Activated T-helper 2 cell treated with anti-CD3 and anti-CD28 coated beads, Interferon-gamma antibody, Interleukin-2, Interleukin-4, amounts not matched to agents 10 μg/mL and 5 μg/mL and 100 μg/mL, durations not matched to agents 14 hours and 24 hours and 36 hours (primary cell): ENCODE measurements at places on chromosomes 2 and 18.

GRCh38 chr2:239194731-239195317, 206.0 kb downstream of the HDAC4 start:
- H3K4me1 ChIP-seq, result peaks cover 3% of the 10 kb centered on the region
- H3K27ac ChIP-seq, result no peak overlapping the region
- H3K36me3 ChIP-seq, result peaks cover 29% of the 10 kb centered on the region
- H3K27me3 ChIP-seq, result no peaks in the 10 kb centered on the region
- DNase-seq, result no peak
- no peak overlapping the region for H3K4me3 ChIP-seq

GRCh38 chr2:179952658-179953057, 54.4 kb downstream of the CWC22 start:
- DNase-seq, result no peak
- no peaks in the 10 kb centered on the region for H3K27me3 ChIP-seq

DNA sequence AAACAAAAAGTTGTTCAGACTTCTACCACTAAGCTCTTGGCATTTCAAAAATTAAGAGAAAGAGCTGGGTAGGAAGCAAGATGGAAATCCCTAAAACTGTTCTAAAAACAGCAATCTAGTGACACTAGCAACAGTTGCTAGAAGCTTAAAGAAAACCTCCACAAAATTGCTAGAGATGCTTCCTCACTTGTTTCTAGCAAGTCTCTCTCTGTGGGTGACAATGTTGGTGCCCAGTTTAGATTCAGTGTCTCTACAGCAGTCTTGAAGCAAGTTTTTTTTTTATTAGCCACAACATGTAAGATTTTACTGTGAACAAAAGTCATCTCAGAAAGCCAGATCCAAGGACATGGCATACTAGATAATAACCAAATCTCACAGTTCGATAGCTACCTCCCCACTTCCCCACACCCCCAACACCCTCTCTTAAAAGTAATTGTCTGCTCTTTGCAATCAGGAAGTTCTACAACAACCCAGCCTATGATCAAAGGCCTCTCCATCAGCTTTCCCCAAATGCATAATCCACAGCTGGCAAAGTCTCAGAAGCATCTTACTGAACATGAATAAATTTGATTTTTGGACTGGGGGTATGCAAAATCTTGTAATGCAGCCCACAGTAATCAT, 70.0 kb downstream of the ANKRD44 start:
- peak overlapping the region; percentile 88 for H3K27ac ChIP-seq
- peaks cover 28% of the 10 kb centered on the region for H3K36me3 ChIP-seq
- H3K4me1 ChIP-seq, result peaks cover 70% of the 10 kb centered on the region
- no peak for DNase-seq
- peak overlapping the region; percentile 19 for H3K4me3 ChIP-seq
- no peaks in the 10 kb centered on the region for H3K27me3 ChIP-seq

GRCh38 chr2:215364157-215365155, 52.6 kb downstream of the ATIC start:
- H3K27ac ChIP-seq, result no peak overlapping the region
- no peaks in the 10 kb centered on the region for H3K27me3 ChIP-seq
- H3K4me3 ChIP-seq, result no peak overlapping the region
- H3K36me3 ChIP-seq, result peaks cover 37% of the 10 kb centered on the region
- H3K4me1 ChIP-seq, result no peaks in the 10 kb centered on the region

DNA sequence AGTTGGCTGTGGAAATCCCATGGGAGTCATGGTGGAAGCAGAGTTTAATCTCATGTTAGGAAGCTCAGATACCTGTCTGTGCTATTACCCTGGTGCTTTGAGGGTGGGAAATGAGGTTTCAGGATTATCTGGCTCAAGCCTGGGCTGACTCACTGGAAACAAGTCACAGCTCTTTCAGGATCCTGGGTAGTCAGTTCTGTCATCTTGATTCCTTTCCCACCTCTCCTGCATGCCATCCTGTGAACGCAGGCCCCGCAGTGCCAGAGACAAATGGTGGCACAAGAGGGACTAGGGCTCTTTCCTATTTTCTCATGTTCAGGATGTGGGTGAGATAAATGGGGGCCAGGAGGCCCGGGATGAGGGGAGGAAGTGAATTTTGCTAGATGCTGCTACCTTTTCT, 3.7 kb upstream of the FAM136A start:
- H3K36me3 ChIP-seq, result peaks cover 9% of the 10 kb centered on the region
- no peak overlapping the region for H3K4me3 ChIP-seq
- DNase-seq, result no peak
- peaks cover 5% of the 10 kb centered on the region for H3K27me3 ChIP-seq
- no peak overlapping the region for H3K27ac ChIP-seq

- H3K36me3 ChIP-seq, result no peaks in the 10 kb centered on the region
- no peak overlapping the region for H3K4me3 ChIP-seq
- peaks cover 3% of the 10 kb centered on the region for H3K4me1 ChIP-seq
- no peak for DNase-seq
- H3K27me3 ChIP-seq, result no peaks in the 10 kb centered on the region
Measured at GRCh38 chr2:239819974-239820555, 205.1 kb downstream of the NDUFA10 start.

- no peak overlapping the region for H3K4me3 ChIP-seq
- H3K36me3 ChIP-seq, result peaks cover 8% of the 10 kb centered on the region
- no peak for DNase-seq
- peaks cover 30% of the 10 kb centered on the region for H3K27me3 ChIP-seq
Measured at GRCh38 chr2:231410293-231411004, 14.9 kb downstream of the B3GNT7 start.

GRCh38 chr18:43635397-43635796, 358.1 kb upstream of the SYT4 start:
- H3K27me3 ChIP-seq, result no peaks in the 10 kb centered on the region
- H3K4me3 ChIP-seq, result no peak overlapping the region

DNA sequence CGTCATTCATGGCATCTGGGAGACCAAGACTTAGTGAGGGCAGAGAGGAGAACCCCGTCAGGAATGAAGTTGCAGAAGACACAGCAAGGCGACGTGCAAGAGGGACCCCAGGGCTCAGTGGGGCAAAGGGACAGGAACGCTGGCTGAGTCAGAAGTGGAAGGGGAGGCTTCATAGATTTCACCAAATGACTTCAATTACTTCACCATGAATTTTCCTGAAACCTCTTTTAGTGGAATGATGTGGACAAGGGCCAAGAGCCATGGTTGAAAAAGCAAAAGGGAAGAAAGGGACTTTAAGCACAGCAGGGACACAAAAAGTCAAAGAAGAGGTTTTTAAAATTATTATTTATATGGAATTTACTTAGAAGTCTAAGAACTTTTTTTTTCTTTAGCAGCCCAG, 141.6 kb upstream of the PID1 start:
- no peaks in the 10 kb centered on the region for H3K36me3 ChIP-seq
- no peak overlapping the region for H3K27ac ChIP-seq
- no peaks in the 10 kb centered on the region for H3K27me3 ChIP-seq
- H3K4me1 ChIP-seq, result no peaks in the 10 kb centered on the region
- no peak for DNase-seq

DNA sequence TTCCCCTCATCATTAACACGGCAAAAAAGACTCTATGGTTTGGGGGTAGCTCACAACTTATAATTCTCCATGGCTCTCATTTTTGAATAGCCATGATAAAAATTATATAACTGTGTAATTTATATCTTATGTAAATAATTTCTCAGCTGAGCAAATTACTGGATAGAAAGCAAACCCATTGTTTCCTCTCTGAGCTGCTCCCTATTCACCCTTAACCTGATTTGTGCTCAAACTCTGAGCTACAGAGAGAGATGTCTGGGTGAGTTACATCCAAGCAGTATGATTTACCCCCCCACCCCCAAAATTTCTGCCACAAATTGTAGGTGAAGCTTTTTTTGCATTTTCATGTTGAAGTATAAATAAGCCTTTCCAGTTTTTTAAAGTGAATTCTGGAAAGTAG, 123.7 kb downstream of the TFCP2L1 start:
- no peaks in the 10 kb centered on the region for H3K27me3 ChIP-seq
- no peaks in the 10 kb centered on the region for H3K36me3 ChIP-seq
- no peak overlapping the region for H3K27ac ChIP-seq
- H3K4me1 ChIP-seq, result no peaks in the 10 kb centered on the region

- no peaks in the 10 kb centered on the region for H3K27me3 ChIP-seq
- peaks cover 2% of the 10 kb centered on the region for H3K4me1 ChIP-seq
- H3K27ac ChIP-seq, result no peak overlapping the region
- H3K4me3 ChIP-seq, result no peak overlapping the region
- DNase-seq, result no peak
Measured at GRCh38 chr18:9952633-9953416, 39.0 kb downstream of the VAPA start.

DNA sequence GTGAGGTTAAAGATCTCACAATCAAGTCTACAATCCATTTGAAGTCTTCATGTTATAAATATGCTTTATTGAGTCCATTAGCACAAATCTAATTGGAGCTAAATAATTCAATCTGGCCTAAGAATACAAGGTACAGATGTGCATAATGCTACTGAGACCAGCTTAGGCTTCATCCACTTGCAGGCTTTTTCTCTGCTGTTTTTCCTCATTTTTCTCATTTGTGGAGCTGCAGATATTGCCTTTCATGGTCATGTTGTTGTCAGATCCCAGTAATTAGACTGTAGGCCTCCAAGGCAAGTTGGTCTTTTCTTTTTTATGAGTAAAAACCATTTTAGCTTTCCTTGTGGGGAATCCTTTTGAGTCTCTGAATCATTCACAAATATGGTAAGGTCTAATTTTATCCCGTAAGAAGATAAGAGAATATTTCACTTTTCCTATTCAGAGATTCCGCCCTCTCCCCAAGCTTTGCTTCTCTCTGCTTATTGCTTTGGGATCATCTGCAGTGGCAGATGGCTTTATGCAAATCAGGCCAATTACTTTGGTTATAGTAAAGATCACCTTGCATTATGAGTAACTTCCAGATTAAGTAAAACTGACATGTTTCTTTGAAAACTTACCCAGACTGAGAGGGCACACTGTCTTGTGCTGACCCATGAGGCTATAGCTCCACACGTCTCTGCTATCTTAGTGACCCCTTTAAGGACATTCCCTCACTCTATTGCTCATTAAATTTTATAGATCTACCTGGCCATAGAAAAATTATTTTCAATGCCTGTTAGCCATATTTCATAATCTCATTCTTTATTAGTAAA, 80.9 kb downstream of the MGAT5 start:
- H3K4me3 ChIP-seq, result no peak overlapping the region
- H3K4me1 ChIP-seq, result no peaks in the 10 kb centered on the region

DNA sequence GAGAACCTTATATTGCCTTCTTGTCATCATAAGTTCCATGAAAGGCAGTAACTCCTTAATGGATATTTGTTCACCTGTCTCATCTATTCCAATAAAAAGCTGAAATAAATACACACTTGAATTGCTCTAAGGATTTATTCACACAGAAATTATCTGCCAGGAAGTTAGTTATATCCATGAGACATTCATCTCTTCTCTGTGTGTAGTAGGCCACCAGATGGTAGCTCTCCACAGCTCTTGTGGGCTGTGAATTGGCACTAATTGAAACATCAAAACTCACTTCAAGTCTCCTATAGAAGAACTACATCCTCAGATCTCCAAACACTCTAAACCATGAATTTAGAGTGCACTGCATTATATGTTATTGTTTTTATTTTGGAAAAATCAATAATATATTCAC, 189.6 kb downstream of the DSC3 start:
- H3K27ac ChIP-seq, result no peak overlapping the region
- no peaks in the 10 kb centered on the region for H3K36me3 ChIP-seq
- DNase-seq, result no peak
- no peaks in the 10 kb centered on the region for H3K27me3 ChIP-seq

GRCh38 chr18:35993013-35993412, 20.5 kb downstream of the RMP24 start:
- H3K27me3 ChIP-seq, result no peaks in the 10 kb centered on the region
- no peak overlapping the region for H3K27ac ChIP-seq
- no peaks in the 10 kb centered on the region for H3K4me1 ChIP-seq
- no peak for DNase-seq

- DNase-seq, result no peak
- H3K27me3 ChIP-seq, result peaks cover 5% of the 10 kb centered on the region
- no peak overlapping the region for H3K4me3 ChIP-seq
- no peaks in the 10 kb centered on the region for H3K36me3 ChIP-seq
- H3K27ac ChIP-seq, result no peak overlapping the region
Measured at GRCh38 chr2:112864072-112864471, 27.5 kb upstream of the IL1B start.

- no peak for DNase-seq
- peak overlapping the region; percentile 83 for H3K27ac ChIP-seq
- H3K4me3 ChIP-seq, result peak overlapping the region; percentile 56
- no peaks in the 10 kb centered on the region for H3K27me3 ChIP-seq
- peaks cover 29% of the 10 kb centered on the region for H3K4me1 ChIP-seq
Measured at GRCh38 chr2:65231892-65232477, 4.4 kb downstream of the ACTR2 start.

- no peaks in the 10 kb centered on the region for H3K4me1 ChIP-seq
- no peak overlapping the region for H3K27ac ChIP-seq
- no peak overlapping the region for H3K4me3 ChIP-seq
- no peak for DNase-seq
- H3K27me3 ChIP-seq, result peaks cover 10% of the 10 kb centered on the region
- no peaks in the 10 kb centered on the region for H3K36me3 ChIP-seq
Measured at GRCh38 chr2:234535464-234535863, 38.6 kb upstream of the ARL4C start.

GRCh38 chr2:197372592-197372991, 62.0 kb upstream of the ANKRD44 start:
- no peak overlapping the region for H3K4me3 ChIP-seq
- H3K27me3 ChIP-seq, result no peaks in the 10 kb centered on the region
- no peaks in the 10 kb centered on the region for H3K36me3 ChIP-seq
- no peak for DNase-seq
- peaks cover 13% of the 10 kb centered on the region for H3K4me1 ChIP-seq

GRCh38 chr18:40222776-40223175, 1732.3 kb upstream of the PIK3C3 start:
- no peaks in the 10 kb centered on the region for H3K36me3 ChIP-seq
- no peak overlapping the region for H3K27ac ChIP-seq
- no peak for DNase-seq

- no peaks in the 10 kb centered on the region for H3K27me3 ChIP-seq
- no peaks in the 10 kb centered on the region for H3K36me3 ChIP-seq
- no peak overlapping the region for H3K4me3 ChIP-seq
Measured at GRCh38 chr2:62998949-62999348, 51.7 kb upstream of the OTX1 start.

GRCh38 chr2:9905413-9905812, 46.1 kb upstream of the GRHL1 start:
- H3K27ac ChIP-seq, result no peak overlapping the region
- no peak overlapping the region for H3K4me3 ChIP-seq
- H3K36me3 ChIP-seq, result peaks cover 14% of the 10 kb centered on the region
- H3K4me1 ChIP-seq, result peaks cover 2% of the 10 kb centered on the region
- DNase-seq, result no peak

GRCh38 chr18:9513971-9514512, 38.7 kb downstream of the RALBP1 start:
- H3K27me3 ChIP-seq, result no peaks in the 10 kb centered on the region
- no peak overlapping the region for H3K27ac ChIP-seq
- no peaks in the 10 kb centered on the region for H3K4me1 ChIP-seq
- H3K4me3 ChIP-seq, result no peak overlapping the region
- DNase-seq, result no peak

GRCh38 chr2:76640905-76641304, 881.3 kb downstream of the LRRTM4 start:
- no peak overlapping the region for H3K4me3 ChIP-seq
- H3K36me3 ChIP-seq, result no peaks in the 10 kb centered on the region
- H3K27ac ChIP-seq, result no peak overlapping the region
- no peaks in the 10 kb centered on the region for H3K4me1 ChIP-seq
- no peaks in the 10 kb centered on the region for H3K27me3 ChIP-seq
